GM12878 (cell line): ENCODE measurements at places on chromosomes 5 and 9. TPM values are rescaled to one million over a fixed set of nuclear protein-coding genes. Genes with fewer than 3 reads are reported as not detected.

GRCh38 chr5:35060236-35060635 lies 12.5 kb upstream of the AGXT2 start:
- no peak overlapping the region for H3K4me3 ChIP-seq
- H3K4me1 ChIP-seq: no peaks in the 10 kb centered on the region
- no peaks in the 10 kb centered on the region for H3K27me3 ChIP-seq

- DNase-seq: no peak
- H3K27ac ChIP-seq: no peak overlapping the region
- no peaks in the 10 kb centered on the region for H3K27me3 ChIP-seq
- no peaks in the 10 kb centered on the region for H3K4me1 ChIP-seq
Measured at GRCh38 chr5:171624396-171624795, 161.2 kb upstream of the SMIM23 start.

DNA sequence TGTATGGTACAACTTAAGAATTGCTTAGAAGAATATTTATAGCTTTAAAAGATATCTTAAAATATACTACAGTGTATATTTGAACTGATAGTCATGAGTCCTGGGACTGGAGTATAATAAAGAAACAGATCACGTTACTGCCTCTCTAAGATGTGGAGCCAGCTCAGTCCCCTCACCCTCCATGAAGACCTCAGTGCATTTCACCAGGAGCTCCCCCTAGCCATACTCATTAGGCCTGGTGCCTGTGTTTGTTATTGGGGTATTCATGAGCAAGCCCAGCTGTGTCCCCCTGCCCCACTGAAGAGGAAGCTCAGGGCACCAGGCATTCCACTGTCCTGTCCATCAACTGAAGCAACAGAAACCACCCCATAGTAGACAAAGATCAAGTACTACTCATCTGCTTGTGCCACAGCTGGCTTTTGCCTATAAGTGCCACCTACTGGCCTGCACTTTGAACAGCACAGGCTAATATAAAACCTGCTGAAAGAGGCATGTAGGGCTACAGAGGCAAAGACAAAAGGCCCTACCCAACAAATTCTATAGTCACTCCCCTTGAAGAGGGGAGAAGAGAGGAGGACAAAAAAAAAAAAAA lies 850.2 kb upstream of the NUDT12 start:
- no peak overlapping the region for H3K27ac ChIP-seq
- no peaks in the 10 kb centered on the region for H3K36me3 ChIP-seq
- no peaks in the 10 kb centered on the region for H3K4me1 ChIP-seq
- no peak for DNase-seq

DNA sequence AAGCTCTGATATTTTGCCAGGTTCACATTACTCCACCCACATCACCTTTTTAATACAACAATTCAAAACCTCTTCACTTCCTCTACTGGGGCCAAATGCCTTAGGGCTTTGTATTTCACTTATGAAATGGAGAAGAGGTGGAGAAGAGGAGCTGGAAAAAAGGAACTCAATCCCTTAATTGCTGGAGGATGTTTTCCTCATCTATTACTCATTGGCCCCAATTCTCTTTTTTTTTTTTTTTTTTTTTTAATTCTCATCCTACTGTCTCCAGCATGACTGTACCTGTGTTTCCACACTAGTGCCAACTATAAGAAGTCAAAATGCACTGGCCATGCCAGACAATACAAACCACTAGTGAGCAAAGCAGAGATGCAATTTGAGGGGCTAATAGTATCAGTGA lies 20.9 kb downstream of the FAM13B start:
- no peaks in the 10 kb centered on the region for H3K27me3 ChIP-seq
- no peak overlapping the region for H3K4me3 ChIP-seq
- H3K36me3 ChIP-seq: peaks cover 16% of the 10 kb centered on the region
- no peak overlapping the region for H3K27ac ChIP-seq

Gene FAT2
- total RNA-seq: 0.03 TPM in 2 replicates

Gene BARHL1
- not detected in 2 replicates for total RNA-seq

Gene SLC25A2
- total RNA-seq: 0.44 and 0.58 TPM in 2 replicates

Gene PCDHGB3
- 0.19 and 0.23 TPM in 2 replicates for total RNA-seq
